Stimulated activated CD4-positive, alpha-beta T cell treated with anti-CD3 and anti-CD28 coated beads, Interleukin-2, amount 100 ng/mL, for 24 hours (primary cell): ENCODE measurements at places on chromosomes 4 and X.

GRCh38 chrX:2484256-2484655 lies 16.5 kb downstream of the DHRSX start:
- DNase-seq = no peak

DNA sequence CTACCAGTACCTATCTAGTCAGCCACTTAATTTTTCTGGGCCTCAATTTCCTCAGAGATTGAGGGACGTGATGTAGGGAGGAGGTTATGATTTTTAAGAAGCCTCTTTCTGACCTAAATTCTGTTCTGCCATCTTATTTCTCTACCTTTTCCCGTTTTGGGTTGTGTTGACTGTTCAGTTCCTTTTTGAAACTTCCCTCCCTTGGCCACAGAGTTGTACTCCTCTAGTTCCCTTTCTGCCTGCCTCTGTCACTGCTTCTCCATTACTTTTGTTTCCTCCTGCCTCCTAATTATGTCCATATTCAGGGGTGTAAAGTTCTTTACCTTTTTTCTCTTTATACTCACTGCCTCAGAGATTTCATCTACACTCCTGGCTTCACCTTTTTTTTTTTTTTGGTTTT lies 25.4 kb downstream of the CLCN5 start:
- no peak for DNase-seq

- DNase-seq = no peak
Measured at GRCh38 chr4:186685767-186686183, 37.9 kb downstream of the FAT1 start.

- no peak for DNase-seq
Measured at GRCh38 chr4:176762661-176763308, 29.9 kb downstream of the VEGFC start.

DNA sequence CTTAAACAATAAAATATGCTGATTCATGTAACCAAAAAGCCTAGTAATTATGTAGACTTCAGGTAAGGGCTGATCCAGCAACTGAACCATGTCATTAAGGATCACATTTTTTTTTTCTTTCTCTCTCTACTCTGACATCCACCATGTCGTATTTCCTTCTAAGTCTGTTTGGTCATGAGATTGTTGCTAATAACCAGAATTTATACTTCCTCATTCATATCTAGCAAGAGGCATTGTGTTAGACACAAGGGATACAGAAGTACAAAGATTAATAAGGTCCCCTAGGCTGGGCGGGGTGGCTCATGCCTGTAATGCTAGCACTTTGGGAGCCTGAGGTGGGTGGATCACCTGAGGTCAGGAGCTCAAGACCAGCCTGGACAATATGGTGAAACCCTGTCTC lies 24.1 kb downstream of the PHEX start:
- no peak for DNase-seq

DNA sequence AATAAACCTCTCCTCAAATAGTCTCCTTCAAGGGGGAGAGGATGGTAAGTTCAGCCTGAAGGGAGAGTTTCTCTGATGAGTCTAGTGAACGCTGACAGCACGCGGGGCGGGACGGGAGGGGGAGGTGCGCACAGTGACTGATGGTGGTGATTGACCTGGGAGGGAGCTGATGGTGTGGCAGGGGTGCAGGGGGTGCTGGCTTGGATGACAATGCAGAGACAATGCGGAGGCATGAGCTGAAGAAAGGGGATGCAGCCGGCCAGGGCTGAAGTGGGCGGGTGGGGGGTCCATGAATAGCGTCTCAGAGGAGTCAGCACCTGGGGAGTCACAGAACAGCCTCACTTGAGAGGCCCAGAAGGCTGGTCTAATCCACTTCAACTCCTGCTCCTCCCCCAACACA lies 142.5 kb upstream of the PJA1 start:
- no peak for DNase-seq

DNA sequence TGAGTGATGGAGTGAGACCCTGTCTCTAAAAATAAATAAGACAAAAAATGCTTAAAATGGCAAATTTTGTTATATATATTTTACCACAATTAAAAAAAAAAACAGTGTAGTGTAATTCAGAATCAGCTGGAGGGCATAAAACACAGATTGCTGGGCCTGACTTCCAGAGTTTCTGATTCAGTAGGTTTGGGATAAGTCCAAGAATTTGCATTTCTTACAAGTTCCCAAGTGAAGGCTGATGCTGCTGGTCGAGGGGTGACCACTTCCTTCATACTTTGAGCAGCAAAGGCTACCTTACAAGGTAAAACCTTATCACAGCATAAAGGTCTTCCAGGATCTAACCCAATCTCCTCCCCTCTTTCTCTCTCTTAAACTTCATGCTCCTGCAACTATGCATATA lies 40.7 kb downstream of the KLHL8 start:
- DNase-seq = no peak

- DNase-seq = no peak
Measured at GRCh38 chr4:73885574-73886267, 16.5 kb downstream of the CXCL1 start.

DNA sequence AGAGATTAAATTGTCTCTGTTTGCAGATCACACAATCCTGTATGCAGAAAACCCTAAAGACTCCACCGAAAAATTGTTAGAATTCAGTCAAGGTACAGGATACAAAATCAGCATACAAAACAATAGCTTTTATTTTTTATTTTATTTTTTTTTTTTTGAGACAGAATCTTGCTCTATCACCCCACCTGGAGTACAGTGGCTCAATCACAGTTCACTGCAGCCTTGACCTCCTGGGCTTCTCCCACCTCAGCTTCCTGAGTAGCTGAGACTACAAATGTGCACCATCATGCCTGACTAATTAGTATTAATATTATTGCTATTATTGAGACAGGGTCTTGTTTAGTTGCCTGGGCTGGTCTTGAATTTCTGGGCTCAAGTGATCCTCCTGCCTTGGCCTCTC lies 8.9 kb upstream of the PLXNB3 start:
- DNase-seq = no peak

GRCh38 chr4:39855909-39856512 lies 121.7 kb downstream of the PDS5A start:
- no peak for DNase-seq

GRCh38 chr4:77600521-77601451 lies 4.8 kb upstream of the CXCL13 start:
- DNase-seq = peak; percentile 26

- DNase-seq = no peak
Measured at GRCh38 chr4:64774626-64775025, 365.4 kb upstream of the TECRL start.

- DNase-seq = no peak
Measured at GRCh38 chr4:77593101-77593500, 12.5 kb upstream of the CXCL13 start.

DNA sequence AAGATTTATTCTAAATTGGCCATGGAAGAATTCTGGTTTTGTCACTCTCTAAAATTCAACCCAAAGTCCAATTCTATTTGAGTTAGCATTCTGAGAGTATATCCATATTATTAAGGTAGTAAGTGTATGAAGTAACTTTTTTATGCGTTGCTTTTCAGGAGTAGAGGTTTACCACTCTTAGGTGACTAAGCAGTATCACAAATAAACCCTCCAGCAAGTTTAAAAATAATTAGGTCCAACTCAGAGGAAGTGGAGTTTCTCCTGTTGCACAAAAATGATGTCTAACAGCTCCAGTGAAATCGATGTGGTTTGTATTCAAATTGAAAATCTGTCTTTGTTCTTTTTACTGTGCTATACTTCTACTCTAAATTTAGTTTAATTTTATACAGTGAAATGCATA lies 6.6 kb downstream of the SCML1 start:
- no peak for DNase-seq

- no peak for DNase-seq
Measured at GRCh38 chr4:145047151-145047550, 50.8 kb downstream of the ANAPC10 start.

DNA sequence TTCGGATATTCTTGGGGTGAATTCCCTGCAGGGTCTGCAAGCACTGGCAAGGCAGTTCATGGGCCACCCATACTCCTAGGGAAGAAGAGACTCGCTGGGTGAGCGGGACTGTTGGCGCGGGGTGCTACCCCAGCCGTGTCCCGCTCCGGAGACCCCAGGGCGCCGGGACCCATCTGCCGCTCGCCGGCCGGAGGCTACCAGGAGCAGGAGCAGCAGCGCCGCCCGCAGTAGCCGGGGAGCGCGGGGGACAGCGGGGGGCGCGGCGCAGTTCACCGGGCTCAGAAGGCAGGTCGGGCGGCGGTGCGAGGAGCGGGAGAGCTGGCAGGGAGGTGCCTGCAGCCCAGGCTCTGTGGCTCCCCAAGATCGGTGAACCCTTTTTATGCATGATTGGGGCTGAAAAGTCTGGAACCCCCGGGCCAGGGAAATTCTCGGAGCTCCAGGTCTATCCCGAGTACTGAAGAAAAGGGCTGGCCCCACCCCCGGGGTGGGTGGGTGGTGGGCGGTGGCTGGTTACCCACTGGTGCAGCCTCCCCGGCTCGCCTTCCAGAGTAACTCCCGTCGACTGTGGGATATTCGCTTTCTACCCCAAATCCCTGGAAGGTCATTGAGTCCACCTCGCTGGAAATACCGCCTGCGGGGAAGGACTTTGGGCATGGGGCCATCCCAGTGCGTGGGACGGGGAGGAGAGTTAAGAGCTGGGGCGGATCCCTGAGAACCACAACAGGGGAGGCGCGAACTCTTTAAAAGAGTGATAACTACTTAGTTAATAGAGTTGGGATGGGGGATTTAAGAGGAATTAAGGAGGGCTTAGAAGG lies 37.6 kb downstream of the PF4 start:
- DNase-seq = no peak

GRCh38 chrX:150982235-150982787 lies 824 bp upstream of the HMGB3 start:
- no peak for DNase-seq

DNA sequence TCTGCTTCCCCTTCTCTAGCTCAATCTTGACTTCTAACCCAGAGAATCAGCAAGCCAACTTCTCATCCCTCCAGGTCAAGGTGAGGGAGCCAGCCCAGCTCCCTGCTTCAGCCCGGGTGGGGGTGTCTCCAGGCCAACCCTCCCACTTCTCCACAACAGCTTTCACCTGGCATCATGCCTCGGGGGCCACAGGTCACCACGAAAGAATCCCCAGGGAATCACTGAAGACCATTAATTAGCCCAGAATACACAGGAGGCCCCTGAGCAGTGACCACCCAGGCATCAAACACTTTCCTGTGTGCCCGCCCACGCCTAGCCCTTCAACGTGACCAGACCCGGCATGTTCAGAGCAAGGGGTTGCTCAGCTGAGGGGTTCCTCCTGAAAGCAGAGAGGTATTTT lies 646.7 kb downstream of the BCOR start:
- no peak for DNase-seq

- DNase-seq = peak; percentile 20
Measured at GRCh38 chrX:40471965-40472648, 108.7 kb upstream of the ATP6AP2 start.

DNA sequence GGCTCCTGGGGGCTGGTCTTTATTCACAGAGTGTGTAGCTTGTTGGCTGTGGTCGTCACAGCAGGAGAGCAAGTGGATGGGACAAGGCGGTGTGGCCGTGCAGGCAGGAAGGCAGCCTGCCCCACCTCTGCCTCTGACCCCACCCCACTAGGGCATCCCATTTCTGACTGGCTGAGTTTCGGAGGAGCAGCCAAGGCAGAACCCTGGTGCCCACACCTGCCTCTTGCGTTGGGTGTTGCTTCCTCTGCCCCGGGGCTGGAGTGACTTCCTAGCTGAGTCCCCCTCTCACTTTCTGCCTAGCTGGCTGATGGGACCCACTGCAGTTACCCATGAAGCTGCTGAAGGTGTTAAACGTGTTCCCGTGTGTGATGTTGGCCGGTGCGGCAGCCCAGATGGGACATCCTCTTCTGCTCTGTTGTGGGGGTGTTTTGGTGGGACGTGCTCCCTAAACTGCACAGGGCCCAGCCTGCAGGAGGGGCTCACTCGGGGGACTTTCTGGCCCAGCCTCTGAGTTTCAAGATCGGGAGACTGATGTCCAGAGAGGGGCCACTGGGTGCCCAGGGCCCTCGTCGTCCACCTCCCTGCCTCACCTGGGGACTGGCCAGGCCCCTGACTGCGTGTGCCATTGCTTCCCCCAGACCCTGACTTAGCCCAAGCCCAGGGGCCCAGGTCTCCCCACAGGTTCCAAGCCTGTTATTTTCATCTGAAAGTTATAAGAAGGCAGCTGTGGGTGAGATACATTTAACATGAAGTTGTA lies 101.5 kb downstream of the PSAPL1 start:
- no peak for DNase-seq

GRCh38 chr4:82704156-82704555 lies 94.4 kb downstream of the SCD5 start:
- no peak for DNase-seq

- no peak for DNase-seq
Measured at GRCh38 chrX:133081990-133082389, 14.9 kb downstream of the USP26 start.

- no peak for DNase-seq
Measured at GRCh38 chr4:158934996-158935669, 166.3 kb downstream of the FNIP2 start.

GRCh38 chr4:53132132-53132891 lies 233.5 kb downstream of the SCFD2 start:
- DNase-seq = peak; percentile 31

GRCh38 chr4:168771251-168771650 lies 238.8 kb downstream of the CBR4 start:
- DNase-seq = no peak

DNA sequence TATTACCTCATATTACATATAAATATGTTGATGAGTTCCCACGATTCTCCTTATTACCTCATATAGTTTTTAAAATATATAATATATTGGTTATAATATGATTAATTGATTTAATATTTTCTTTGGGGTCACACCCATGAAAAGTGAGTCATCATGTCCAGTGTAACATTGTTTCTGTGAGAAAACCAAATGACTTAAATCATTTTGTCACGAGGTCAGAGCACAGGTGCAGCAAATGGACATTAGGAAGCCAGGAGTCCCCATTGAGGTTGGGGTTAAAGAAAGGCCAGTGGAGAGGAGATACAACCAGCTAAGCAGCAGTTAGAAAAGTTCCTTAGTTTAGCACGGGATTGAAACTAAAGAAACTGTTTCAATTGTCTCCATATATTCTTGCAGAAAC lies 133.9 kb upstream of the RAPGEF2 start:
- DNase-seq = no peak

DNA sequence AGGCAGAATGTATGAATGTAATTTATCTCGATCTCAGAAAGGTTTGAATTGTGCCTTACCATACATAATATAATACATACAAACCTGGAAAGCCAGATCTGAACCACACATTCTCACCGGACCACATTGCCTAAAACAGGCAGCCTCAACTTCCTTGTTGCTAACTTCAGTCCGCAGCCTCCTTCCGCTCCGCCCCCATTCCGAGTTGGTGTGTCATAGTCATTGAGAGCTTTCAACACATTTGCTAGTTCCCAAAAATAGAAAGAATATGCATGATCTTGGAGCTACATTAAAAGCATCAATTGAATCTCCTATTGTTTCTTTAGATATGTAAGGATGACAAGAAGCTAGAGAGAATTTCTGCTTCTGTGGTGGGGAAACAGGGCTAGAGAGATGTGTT lies 127.2 kb downstream of the ARHGEF9 start:
- DNase-seq = no peak

- DNase-seq = no peak
Measured at GRCh38 chr4:5478697-5479096, 229.7 kb downstream of the EVC2 start.

- no peak for DNase-seq
Measured at GRCh38 chr4:65599340-65599739, 70.9 kb downstream of the EPHA5 start.
